CD4-positive, alpha-beta T cell treated with Interleukin-15 for 4 hours (primary cell): ENCODE measurements at places on chromosomes 16 and 17.

GRCh38 chr16:27526180-27526579 is 23.5 kb downstream of the GTF3C1 start:
- DNase-seq, result no peak

DNA sequence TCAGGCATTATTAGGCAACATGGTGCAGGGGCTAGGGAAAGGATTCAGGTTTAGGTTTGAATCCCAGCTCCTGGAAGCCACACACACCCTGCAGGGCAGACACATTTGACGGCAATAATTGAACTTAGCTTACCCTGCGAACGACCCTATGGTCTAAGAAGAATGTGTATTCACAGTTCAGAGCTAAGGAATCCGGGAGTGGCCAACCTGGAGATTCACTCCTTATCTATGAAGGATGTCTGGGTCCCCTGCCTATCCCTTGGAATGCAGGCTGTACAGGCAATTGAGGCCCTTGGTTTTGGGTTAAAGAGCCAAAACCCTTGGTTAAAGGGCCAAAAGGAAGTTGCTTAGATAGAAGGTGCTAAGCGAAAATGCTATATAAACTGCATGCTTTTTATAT is 2.9 kb upstream of the SYT17 start:
- DNase-seq, result no peak

- DNase-seq, result peak; percentile 70
Measured at GRCh38 chr17:82065638-82066303, at the start of gene DUS1L. TSS of gene DUS1L (minus strand) at chr17:82065804. CDS start at chr17:82065059, 745 bp downstream.

DNA sequence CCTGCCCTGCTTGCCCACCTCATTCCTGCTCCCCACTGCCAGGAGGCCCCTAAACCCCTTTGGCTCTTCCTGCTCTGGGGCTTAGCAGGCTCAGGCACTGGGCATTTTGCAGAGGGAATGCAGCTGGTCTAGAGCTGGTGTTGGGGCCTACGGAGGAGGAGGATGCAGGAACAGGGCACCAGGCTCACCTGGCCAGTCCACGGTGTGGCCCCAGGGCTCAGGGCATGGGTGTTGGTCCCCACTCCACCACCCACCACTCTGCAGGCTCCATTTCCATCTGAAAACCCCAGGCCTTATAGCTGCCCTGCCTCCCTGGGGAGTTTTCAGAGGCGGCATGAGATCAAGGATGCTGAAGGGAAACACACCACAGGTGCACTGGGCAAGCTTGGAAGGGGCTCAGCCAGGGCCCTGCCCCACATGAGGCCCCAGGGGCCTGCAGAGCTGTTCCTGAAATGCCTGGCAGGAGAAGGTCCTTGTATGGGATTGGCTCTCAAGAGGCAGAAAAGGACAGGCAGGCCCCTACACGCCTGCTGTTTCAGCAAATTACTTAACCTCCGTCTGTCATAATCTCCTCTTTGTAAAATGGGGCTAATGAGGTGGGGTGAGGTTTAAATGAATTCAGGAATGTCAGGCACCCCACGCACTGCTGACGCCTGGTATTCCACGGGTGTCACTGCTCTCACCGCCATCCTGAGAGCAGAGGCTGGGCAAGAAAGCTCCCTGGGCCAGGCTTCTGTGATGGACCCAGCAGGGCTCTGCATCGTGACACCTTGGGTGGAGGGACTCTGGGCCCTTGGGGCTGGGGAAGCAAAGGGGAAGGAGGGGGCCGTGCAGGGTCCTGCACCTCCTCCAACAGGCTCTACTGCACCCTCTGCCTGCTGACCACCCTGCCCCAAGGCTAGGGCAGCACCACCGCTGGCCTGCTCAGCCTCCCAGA is 9.3 kb downstream of the SLC47A2 start:
- DNase-seq, result no peak

DNA sequence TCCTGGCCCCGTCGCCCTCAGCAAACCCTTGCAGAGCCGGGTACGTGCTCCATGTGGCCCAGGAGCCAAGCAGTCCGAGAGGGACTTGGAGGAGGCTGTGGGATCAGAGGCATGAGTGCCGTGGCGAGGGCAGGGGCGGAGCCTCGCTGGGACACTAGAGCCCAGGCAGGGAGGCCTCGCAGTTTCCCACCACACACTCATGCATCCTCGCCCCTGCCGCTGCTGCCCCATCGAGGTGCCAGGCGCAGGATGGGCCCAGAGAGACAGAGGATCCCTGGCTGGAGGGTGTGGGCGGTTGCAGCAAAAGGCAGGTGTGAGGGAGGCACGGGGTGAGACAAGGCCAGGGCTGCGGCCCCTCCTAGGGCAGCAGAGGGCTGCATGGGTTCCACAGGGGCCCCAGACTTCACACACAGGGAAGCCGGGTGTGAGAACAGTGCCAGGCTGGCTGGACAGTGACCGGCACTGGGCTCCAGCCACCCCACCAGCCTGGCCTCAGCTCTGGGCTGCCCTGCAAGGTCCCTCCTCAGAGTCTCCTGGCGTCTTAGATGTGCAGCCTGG is 7.7 kb downstream of the BCAR1 start:
- DNase-seq, result no peak

DNA sequence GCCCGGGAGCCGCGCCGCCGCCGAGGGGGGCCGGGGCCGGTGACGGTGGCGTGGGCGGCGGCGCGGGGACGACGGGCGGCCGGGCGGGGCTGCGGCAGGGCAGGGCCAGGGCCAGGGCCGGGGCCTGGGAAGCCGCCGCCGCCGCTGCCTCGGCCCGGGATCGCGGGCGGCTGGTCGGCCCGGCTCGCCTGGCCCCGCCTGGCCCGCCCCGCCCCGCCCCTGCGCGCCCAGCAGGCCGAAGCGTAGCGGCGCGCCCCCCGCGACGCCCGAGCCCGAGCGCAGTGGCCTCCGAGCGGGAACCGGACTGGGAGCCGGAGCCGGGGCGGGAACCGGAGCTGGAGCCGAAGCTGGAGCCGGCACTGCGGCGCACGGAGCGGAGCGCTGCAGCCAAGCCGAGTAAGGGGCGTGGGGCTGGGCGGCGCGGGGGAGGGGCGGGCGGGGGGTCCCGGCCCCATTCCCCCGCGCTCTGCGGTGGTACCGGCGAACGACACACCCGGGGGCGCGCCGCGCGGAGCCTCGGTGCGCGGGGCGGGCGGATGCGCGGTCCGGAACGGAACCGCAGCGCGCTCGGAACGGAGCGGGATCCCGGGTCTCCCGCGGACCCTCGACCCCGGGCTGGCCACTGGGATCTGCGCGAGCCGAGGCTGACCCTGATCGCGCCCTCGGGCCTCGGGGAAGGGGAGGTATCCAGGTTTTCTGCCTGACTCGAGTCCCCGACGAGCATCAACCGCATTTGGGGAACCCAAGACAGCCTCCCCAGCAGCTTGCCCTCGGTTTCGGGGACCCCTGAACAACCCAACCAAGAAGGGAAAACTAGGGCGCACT is at the start of gene BEAN1:
TSS of gene BEAN1 (plus strand) at position 260 of the 825 bp plus-strand sequence. CDS start 10,382 bp downstream, outside the sequence.
- no peak for DNase-seq

- DNase-seq, result peak; percentile 13
Measured at GRCh38 chr17:33520426-33521330, 227.6 kb upstream of the ASIC2 start.

GRCh38 chr16:50887500-50888298 is 145.8 kb downstream of the CYLD start:
- DNase-seq, result no peak

DNA sequence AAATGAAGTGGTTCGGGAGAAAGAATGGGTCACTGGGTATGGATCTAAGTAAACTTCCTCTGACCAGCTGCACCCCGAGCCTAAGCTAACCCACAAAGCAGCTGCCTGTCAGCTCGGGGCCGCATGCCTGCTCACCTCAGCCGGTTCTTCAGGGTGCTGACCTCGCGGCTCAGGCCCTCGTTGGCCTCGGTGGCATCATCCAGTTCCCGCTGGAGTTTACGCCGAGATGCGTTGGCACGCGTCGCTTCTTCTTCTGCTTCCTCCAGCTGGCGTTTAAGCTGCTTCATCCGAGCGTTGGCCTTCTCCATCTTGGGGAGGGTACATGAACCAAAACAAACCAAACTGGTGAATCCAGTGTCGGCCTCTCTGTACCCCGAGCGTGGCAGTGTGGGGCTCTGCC is 41.1 kb downstream of the NDEL1 start:
- DNase-seq, result no peak

DNA sequence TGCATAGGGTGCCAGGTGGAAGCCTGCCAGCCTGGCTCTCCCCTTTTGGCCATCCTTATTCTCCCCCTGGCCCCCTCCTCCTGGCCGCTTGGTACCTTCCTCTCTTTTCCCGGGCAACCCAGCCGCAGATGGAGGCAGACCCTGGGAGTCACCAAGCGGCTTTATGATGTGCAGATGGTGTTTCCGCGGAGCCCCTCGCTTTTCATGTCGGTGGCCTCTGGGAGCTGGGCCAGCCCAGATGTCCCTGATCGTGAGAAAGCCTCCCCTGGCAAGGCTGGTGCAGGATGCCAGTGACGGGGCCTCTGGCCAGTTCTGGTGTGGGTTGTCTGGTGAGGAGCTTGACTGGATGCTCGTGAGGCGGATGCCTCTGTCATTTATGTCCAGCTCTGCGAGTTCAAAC is 18.0 kb upstream of the BRD7 start:
- no peak for DNase-seq

GRCh38 chr17:67911059-67911782 is 85.0 kb downstream of the C17orf58 start:
- no peak for DNase-seq

GRCh38 chr17:13096291-13096690 is 78.5 kb upstream of the ELAC2 start:
- no peak for DNase-seq

DNA sequence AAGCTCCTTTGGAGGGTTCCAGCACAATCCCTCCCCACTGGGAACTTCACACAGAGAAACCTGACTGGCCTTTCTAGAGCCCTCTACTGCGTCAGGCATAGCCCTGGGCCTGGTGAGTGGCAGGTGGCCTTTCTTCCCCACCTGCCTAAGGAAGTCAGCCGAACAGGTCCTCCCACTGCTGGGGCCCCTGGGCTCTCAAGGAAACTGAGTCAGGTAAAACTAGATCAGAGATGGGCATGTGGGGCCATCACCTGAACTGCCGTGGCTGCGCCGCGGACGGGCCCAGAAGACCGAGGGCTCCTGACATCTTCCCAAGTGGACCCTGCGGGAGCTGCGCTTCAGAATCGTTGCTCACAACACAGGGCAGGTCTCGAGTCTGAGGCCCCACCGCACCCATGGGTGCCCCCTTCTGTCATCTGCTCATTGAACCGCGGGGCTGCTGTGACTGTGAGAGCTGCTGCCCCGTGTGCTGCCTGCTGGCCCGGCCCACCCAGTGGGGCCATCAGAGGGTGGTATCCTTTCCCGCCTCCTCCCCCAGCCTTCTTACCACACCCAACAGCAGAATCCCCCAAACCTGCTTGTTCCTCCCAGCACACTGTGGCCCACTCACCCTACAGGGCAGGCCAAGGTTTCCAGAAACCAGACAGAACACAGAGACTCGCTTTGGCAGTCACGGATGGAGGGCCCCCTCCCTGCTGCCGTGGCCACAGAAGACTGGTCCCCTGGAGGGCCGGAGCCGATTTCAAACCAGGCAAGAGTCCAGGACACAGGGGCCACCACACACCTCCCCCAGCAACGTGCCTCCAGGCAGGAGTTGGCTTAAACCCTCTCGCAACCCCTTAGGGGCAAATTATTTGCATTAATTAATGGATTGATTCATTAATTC is 81.1 kb downstream of the TBC1D16 start:
- no peak for DNase-seq

- DNase-seq, result peak; percentile 18
Measured at GRCh38 chr17:48728232-48729231, at the start of gene HOXB13. TSS of gene HOXB13 (minus strand) at chr17:48728750. CDS start at chr17:48728593, 157 bp downstream.

DNA sequence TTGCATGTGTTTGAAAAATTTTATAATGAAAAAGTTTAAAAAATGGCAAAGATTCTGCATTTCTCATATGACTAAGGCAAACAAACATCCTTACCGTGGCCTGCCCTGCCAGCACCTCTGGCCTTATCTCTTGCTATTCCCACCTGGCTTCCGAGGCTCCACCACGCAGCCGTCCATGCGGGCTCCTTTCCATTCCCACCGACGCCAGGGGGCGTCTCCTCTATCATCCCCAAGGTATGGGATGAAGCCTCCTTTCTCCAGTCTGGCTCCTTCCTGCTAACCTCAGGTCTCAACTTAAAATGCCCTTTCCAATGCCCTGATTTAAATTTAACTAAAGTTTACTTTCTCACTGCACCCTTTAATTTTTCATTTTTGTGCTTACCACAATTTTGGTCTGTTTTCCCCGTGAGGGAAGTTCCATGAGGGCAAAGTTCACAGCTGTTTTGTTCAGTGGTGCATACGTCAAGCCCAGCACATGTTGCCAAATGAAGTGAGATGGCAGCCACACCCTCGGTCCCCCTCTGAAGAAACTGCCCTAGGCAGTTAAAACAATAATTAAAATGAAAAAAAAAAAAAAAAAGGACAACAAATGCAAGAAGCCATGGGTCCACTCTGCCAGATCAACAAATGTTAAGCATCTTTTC is 13.3 kb upstream of the SDK2 start:
- peak; percentile 8 for DNase-seq

DNA sequence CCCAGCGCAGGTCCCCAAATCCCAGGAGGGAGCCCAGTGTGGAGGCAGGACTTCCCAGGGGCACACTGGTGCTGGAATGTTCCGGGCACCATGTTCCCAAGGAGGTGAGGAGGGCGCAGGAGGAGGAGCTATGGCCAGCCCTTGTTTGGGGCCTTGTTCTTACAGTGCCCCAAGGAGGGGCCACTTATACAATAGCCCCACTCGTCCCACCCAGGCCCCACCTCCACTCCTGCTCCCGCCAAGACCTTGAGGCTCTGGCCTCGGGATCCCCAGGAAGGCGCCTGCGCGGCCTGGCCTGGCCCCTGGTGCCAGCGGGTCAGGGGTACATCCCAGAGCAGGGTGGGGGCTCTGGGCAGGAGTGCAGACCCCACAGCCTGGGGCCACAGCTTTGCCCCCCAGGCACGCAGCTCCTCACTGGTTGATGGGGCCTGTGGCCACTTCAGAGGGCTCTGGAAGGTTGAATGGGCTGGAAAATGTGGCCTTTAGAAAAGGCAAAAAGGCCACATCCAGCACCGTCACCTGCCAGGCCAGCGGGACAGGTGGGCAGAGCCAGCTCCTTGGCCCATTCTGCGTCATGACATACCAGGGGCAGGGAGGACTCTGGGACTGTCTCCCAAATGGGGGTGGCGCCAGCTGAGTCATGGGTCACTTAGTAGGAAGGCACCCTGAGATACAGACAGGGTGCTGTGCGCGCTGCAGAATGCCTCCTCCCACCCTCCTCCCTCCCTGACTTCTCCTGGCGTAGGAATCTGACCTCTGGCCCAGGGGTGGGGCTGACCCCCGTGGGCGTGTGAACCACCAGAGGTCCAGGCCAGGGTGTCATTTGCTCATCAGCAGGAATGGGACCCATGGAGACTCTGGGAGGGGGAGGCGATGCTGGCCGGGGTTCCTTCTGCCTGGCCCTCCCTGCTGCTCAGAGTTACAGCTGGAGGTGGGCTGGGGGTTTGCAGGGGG is 32.3 kb upstream of the PVALEF start:
- no peak for DNase-seq

DNA sequence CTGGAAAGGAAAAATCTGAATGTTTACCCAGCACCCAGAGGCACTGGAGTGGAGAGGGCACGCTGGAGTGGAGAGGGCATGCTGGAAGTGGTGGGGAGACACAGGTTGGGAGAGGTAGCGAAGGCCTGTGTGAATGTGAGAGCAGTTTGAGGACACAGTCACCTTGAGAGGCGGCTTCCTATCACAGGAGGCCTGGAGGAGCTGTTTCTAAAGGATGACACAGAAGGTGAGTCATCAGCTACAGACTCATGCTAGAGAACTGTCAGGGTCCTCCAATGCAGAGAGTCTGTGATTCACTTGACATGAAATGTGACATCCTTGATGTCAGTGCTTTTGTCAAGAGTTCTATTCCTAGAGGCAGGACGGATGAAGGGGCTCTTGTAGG is 13.8 kb downstream of the CTRL start:
- DNase-seq, result peak; percentile 60

GRCh38 chr17:1110541-1110861 is 69.3 kb downstream of the ABR start:
- no peak for DNase-seq
